ENCODE measurements at places on chromosomes 3 and 15.

GRCh38 chr15:51935466-51936104 lies 36.0 kb downstream of the LEO1 start:
- peak; percentile 5 for DNase-seq
- H3K4me1 ChIP-seq = peaks cover 9% of the 10 kb centered on the region
- H3K36me3 ChIP-seq = peaks cover 19% of the 10 kb centered on the region

DNA sequence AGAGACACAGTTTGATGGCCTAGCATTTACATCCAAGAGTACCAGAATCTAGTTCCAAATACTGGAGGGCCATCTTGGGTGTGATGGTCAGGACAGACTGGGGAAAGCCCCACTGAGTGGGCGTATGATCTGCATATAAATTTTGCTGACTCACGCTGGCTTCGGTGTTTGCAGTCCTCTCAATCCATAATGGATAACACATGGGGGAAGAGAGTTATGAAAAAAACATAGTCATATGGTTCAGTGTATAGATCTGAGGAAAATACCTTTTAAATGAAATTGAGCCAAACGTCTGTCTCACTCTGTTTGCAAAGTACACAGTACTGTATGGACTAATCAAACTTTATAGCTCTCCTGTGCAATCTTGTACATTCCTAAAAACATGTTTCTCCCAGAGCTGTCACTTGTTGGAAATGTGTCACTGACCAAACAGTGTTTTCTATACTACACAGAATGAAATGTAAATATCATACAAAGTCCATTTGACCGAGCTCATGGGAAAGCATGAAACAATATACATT lies 125.3 kb upstream of the THBS1 start:
- peaks cover under 1% of the 10 kb centered on the region for H3K27me3 ChIP-seq
- no peak overlapping the region for H3K4me3 ChIP-seq
- no peak overlapping the region for H3K27ac ChIP-seq

GRCh38 chr3:47645551-47645950 lies 66.9 kb upstream of the CSPG5 start:
- no peak overlapping the region for H3K27ac ChIP-seq
- H3K4me3 ChIP-seq = no peak overlapping the region
- DNase-seq = no peak

DNA sequence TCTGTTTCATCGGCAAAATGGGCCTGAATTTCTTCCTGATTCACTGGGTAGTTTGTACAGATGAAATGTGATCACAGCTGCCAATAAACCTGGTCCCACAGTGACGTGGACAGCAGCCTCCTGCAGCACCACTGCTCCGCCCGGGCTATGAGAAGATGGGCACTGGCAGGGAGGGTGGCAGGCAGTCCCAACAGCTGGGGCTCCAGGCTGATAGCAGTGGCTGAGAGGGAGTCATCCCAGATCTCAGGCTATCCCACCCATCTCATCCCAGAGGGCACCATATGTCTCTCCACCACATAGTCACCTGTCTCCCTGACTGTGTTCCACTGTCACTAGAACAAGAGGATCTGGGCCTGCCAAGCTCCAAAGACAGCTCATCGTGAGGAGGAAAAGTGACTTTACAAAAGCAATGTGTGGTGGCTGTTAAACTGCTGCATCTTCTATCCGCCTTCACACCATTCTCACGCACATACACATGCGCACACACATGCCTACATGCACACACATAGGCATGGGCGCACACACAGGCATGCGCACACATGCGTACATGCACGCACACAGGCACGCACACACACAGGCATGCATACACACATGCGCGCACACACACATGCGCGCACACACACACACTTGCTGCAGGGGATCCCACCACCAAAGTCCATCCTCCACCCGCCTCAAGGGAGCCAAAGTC lies 46.2 kb downstream of the RGMA start:
- H3K4me3 ChIP-seq = no peak overlapping the region
- H3K4me1 ChIP-seq = peaks cover 6% of the 10 kb centered on the region
- no peaks in the 10 kb centered on the region for H3K36me3 ChIP-seq
- H3K27ac ChIP-seq = no peak overlapping the region

DNA sequence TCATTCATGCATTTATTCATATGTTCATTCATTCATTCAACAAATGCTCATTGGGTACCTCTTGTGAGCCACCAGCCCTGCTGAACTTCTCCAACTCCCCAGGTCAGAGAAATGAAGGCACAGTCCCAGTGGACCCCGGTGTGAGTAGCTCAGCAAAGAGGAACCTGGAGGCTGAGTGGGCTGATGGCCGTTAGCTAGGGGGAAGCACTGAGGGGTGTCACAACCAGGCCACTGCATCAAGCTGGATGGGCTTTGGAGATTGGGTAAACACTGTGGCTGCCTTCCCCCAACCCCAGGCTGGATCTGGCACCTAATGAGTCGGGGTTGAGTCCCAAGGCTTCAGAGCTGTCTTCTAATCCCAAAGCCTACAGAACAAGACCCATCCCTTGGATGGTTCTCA lies 12.1 kb upstream of the ALAS1 start:
- no peaks in the 10 kb centered on the region for H3K27me3 ChIP-seq
- H3K4me3 ChIP-seq = no peak overlapping the region
- peaks cover 3% of the 10 kb centered on the region for H3K4me1 ChIP-seq
- DNase-seq = no peak

- H3K4me1 ChIP-seq = no peaks in the 10 kb centered on the region
- no peak overlapping the region for H3K27ac ChIP-seq
- H3K36me3 ChIP-seq = no peaks in the 10 kb centered on the region
- no peak for DNase-seq
- H3K4me3 ChIP-seq = no peak overlapping the region
These were observed 35.1 kb upstream of the CPB1 start for GRCh38 chr3:148792516-148792915.

DNA sequence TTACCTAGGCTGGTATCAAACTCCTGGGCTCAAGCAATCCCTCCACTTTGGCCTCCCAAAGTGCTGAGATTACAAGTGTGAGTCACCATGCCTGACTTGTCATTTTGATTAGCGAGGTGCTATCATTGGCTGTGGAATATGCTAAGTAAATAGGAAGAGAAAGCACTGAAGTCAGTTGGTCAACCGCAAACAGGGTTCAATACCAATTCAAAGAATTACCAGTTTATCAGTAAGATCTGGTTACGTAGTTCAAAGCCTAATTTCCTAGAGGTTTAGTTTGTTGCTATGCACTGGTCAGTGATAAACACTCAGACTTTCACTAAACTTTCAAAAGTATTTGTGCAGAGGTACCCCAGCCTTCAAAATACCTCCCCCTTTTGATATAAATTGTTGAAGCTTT lies 29.5 kb downstream of the GLB1 start:
- H3K36me3 ChIP-seq = peaks cover 47% of the 10 kb centered on the region
- H3K27ac ChIP-seq = no peak overlapping the region
- no peaks in the 10 kb centered on the region for H3K27me3 ChIP-seq
- DNase-seq = no peak
- no peak overlapping the region for H3K4me3 ChIP-seq

DNA sequence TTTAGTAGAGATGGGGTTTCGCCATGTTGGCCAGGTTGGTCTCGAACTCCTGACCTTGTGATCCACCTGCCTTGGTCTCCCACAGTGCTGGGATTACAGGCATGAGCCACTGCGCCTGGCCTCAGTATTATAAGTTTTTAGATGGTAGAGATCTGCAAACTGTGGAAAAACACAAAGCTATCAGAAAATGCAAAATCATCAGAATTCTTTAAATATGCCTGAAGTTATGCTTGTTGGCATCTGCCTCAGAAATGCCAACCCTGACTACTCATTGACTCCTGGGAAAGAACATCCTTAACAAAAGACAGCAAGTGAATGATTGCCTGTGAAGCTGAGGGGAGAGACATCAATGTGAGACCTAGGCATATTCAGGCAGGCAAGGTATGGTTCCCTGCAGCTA lies 94.3 kb upstream of the MB21D2 start:
- DNase-seq = no peak
- no peaks in the 10 kb centered on the region for H3K36me3 ChIP-seq
- no peak overlapping the region for H3K4me3 ChIP-seq

DNA sequence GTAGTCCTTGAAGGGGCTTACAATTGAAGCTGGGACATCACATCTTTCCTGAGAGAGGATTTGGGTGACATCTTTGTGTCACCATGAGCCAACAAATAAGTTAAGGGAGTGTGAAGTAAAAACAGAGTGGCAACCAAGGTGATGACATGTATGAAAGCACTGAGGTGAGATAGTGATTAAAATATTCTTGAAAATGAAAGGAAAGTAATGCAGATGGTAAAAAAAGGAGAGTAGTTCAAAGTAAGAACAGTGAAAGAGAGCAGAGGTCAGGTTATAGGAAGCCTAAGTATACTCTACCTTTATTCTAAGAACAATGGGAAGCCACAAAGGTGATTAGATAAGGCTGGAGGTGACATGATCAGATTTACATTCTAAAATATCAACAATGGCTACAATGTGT lies 486.1 kb downstream of the DIPK2A start:
- no peaks in the 10 kb centered on the region for H3K27me3 ChIP-seq
- DNase-seq = no peak
- H3K27ac ChIP-seq = no peak overlapping the region

GRCh38 chr15:51062736-51063135 lies 32.0 kb downstream of the TNFAIP8L3 start:
- peaks cover 21% of the 10 kb centered on the region for H3K27me3 ChIP-seq
- no peak overlapping the region for H3K4me3 ChIP-seq
- H3K27ac ChIP-seq = no peak overlapping the region
- no peaks in the 10 kb centered on the region for H3K36me3 ChIP-seq

DNA sequence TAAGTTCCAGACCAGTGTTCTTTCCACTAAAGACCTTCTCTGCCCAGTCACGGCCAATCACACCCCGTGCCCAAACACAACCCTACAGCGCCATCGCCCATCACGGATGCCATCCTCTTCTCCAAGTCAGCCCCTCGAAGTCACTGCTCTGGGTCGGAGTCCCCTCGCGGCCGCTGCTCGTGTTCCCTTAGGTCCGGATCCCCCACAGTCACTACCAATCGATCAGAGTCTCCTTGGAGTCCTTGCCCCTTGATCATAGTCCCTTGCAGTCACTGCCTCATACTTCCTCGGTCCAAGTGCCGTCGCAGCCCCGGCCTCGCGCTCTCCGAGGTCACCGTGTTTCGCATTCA lies 461 bp downstream of the PCYT1A start:
- peak overlapping the region; percentile 95 for H3K27ac ChIP-seq
- H3K27me3 ChIP-seq = no peaks in the 10 kb centered on the region
- peaks cover 7% of the 10 kb centered on the region for H3K36me3 ChIP-seq
- H3K4me3 ChIP-seq = peak overlapping the region; percentile 94
- peaks cover 35% of the 10 kb centered on the region for H3K4me1 ChIP-seq

GRCh38 chr15:52440946-52441345 lies 87.7 kb downstream of the MYO5A start:
- no peaks in the 10 kb centered on the region for H3K27me3 ChIP-seq
- H3K4me3 ChIP-seq = no peak overlapping the region
- no peaks in the 10 kb centered on the region for H3K36me3 ChIP-seq
- DNase-seq = no peak
- peak overlapping the region; percentile 10 for H3K27ac ChIP-seq

DNA sequence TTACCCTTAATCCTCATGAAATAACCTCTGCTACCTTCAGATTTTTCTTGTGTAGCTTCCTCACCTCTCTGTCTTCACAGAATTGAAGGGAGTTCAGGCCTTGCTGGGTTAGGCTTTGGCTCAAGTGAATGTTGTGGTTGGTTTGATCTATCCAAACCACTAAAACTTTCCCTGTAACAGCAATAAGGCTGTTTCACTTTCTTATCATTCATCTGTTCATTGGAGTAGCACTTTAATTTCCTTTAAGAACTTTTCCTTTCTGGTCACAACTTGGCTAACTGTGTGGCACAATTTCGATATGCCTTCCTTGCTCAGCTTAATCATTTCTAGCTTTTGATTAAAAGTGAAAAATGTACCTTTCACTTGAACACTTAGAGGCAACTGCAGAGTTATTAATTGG lies 129.8 kb downstream of the NR1I2 start:
- H3K27me3 ChIP-seq = no peaks in the 10 kb centered on the region
- peak; percentile 12 for DNase-seq

GRCh38 chr3:99895131-99895696 lies 77.6 kb downstream of the CMSS1 start:
- peaks cover 6% of the 10 kb centered on the region for H3K36me3 ChIP-seq
- H3K4me1 ChIP-seq = peaks cover 16% of the 10 kb centered on the region
- no peaks in the 10 kb centered on the region for H3K27me3 ChIP-seq
- DNase-seq = no peak
- no peak overlapping the region for H3K27ac ChIP-seq
